Activated T-cell treated with anti-CD3 and anti-CD28 coated beads for 4 hours (primary cell): ENCODE measurements at places on chromosomes 3 and 15.

- no peak for DNase-seq
Measured at GRCh38 chr15:48381861-48382260, 50.6 kb downstream of the DUT start.

GRCh38 chr15:35327789-35328188 lies 218.2 kb downstream of the DPH6 start:
- DNase-seq, result no peak

- DNase-seq, result no peak
Measured at GRCh38 chr3:37921025-37921424, 59.3 kb downstream of the CTDSPL start.

GRCh38 chr15:88701561-88702095 lies 62.8 kb downstream of the ISG20 start:
- DNase-seq, result peak; percentile 17

- no peak for DNase-seq
Measured at GRCh38 chr15:80970658-80971057, 19.0 kb downstream of the MESD start.

- DNase-seq, result no peak
Measured at GRCh38 chr3:170980399-170980798, 46.1 kb downstream of the SLC2A2 start.

- DNase-seq, result no peak
Measured at GRCh38 chr3:186959029-186959624, 28.8 kb downstream of the ST6GAL1 start.

GRCh38 chr3:64459711-64460110 lies 228.1 kb downstream of the ADAMTS9 start:
- DNase-seq, result no peak

DNA sequence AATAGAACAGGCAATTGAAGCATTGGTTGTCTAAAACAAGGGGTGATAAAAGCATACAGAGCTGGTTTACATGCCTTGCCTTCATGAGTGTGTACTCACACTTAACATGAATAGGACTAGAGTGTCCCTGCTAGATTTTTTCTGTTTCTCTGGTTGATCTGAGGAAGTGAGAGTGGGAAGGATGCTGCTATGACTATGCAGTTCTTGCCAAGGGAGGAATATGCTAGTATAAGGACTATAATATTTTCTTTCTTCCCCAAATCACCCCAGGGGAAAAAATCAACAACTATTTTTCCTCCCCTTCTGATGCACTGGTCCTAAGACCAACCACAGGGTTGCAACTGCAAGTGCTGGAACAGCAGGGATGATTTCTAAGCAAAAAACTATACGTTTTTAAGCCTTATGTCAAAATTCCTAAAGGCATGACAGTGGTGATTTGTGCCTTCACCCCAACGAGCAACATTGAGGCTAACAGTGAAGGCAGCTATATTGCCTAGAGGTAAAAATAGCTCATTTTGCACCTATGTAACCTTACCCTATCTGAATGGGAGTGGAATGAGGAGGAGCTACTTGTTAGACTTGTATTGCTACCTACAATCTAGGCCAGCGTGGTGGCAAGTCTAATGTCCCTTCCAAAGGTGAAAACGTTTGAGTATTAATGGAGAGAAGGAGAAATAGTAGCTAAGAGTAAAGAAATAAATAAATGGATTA lies 33.5 kb upstream of the USP8 start:
- no peak for DNase-seq

DNA sequence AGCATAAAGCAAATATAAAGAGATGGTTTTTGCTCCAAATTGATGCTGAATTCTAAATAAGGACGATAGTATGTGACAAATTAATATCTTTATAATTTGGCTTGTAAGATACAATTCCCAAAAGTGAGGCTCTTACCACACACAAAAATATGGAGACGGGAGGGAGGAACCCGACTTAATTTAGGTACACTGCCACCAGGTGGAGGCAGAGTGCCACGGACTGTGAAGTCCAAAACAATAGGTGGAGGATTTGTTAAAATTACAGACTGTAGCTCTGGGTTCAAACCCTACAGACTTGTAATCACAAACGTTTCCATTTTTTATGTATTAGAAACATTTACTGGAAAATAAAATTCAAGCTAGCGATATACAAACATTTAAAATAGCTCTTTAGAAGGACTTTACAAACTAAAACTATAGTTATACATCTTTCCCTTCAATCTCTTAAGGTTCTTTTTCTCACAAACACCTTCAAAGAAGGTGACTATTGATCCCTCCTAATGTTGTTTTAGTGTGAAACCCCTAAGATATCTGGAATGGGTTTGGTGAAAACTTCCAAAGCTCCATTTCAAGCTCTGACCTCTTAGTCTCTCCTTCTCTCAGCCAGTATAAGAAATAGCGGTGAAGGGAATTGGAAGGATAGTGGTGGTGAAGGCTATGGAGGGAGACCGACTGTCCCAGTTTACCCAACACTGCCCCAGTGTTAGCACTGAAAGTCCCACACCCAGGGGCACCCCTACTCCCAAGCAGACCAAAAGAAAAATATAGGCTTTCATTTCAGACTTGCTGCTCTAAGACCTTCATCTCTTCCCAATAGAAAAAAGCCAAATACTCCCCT lies 89.7 kb downstream of the AQP9 start:
- peak; percentile 59 for DNase-seq

DNA sequence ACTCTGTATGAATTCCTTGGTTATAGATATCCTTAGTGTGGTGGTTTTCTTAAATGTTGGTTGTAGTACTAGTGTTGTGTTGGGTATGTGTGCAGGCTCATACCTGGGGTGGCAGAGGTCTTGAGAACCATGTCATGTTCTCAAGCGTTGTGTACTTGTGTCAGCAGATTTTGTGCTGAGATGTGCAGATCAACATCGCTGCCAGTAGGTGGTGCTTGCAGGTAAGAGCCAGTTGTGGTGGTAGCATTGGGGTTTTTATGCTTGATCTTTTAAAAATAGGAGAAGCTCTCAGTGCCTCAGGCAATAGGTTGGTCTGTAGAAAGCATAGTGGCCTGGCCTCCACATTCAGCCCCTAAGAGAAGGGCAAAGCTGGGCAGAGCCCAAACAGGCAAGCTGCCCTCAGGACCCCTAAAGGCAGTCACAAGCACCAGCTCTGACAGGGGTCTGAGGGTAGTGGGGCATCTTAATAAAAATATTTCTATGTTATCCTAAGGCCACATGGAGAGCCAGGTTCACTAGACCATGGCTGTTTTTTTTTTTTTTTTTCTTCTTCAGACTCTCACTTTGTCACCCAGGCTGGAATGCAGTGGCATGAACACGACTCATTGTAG lies 164.0 kb downstream of the IL20RB start:
- no peak for DNase-seq

DNA sequence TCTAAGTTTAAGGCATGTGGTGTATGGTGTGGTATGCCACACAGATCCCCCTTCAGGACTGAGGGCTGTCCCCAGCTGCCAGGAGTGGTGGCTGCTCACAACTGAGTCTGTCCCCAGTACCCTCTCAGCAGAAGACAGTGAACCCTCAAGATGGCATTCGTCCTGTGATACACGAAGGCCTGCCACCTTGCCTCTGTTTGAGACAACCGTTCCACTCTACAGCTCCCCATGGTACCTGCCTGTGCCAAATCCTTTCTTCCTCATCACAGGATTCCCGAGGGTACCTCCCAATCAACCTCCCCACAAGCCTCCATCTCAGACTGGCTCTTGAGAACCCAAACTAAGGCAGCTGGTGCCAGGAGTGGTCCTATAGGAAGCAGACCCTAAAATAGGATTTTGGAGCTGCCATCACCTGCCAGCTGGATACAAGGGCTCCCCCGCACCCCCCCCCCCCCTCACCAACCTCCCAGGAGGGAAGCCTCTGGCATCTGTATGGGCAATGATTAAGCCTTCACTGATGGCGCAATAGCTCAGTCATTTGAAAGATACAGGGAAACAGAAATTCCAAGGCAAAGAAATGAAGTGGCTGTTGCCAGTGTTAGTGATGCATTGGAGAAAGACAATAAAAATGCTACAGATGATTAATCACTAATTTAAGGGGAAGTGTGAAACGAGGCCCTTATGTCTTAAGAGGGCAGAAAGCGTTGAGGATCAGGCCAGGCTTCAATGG lies 230.0 kb upstream of the LYSMD4 start:
- no peak for DNase-seq

- no peak for DNase-seq
Measured at GRCh38 chr3:128846486-128846891, 32.9 kb upstream of the ACAD9 start.

DNA sequence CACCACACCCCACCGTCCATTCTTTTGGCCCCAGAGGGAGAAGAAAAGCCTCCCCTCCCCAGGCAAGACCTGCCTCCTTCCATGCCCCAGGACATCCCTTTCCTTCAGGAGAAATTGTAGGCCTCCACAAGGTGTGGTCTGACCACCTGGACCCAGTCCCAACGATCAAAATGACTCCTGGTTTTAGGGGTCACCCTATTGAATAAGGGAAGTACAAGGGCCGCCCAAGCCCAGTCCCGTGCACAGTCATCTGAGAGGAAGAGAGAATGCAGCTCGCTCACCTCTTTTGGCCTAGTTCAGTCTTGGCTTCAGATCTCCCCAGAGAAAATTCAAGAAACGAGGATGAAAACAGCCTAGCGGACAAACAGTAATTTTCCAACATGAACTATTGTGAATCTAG lies 249.1 kb downstream of the UACA start:
- DNase-seq, result no peak

DNA sequence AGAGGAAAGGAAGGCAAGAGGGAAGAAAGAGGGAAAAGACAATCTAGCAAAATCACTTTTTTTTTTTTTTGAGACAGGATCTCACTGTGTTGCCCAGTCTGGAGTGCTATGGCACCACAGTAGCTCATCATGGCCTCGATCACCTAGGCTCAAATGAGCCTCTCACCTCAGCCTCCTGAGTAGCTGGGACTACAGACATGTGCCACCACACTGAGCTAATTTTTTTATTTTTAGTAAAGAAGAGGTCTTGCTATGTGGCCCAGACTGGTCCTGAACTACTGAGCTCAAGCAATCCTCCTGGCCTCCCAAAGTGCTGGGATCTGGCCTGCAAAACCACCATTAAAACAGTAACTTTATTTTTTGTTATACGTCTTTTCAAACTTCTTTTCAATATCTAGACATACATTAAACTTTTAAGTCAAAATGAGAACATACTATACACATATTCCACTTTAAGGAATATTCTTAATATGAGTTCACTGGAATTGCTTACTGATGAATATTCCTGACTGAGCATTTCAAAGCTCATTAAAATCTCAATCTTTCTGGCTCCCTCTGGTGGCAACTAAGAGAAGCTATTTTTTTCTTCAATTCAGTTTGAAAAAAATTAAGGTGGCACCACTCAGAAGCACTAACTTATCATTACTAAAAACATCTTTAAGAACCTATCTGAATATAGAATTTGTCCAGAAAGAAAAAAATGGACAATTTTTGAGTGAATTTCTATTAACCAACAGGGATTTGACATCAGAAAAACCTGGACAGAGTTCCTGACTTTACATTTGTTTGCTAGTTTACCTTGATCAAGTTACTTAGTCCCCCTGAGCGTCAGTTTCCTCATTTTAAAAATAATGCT lies 40.9 kb downstream of the UACA start:
- no peak for DNase-seq

DNA sequence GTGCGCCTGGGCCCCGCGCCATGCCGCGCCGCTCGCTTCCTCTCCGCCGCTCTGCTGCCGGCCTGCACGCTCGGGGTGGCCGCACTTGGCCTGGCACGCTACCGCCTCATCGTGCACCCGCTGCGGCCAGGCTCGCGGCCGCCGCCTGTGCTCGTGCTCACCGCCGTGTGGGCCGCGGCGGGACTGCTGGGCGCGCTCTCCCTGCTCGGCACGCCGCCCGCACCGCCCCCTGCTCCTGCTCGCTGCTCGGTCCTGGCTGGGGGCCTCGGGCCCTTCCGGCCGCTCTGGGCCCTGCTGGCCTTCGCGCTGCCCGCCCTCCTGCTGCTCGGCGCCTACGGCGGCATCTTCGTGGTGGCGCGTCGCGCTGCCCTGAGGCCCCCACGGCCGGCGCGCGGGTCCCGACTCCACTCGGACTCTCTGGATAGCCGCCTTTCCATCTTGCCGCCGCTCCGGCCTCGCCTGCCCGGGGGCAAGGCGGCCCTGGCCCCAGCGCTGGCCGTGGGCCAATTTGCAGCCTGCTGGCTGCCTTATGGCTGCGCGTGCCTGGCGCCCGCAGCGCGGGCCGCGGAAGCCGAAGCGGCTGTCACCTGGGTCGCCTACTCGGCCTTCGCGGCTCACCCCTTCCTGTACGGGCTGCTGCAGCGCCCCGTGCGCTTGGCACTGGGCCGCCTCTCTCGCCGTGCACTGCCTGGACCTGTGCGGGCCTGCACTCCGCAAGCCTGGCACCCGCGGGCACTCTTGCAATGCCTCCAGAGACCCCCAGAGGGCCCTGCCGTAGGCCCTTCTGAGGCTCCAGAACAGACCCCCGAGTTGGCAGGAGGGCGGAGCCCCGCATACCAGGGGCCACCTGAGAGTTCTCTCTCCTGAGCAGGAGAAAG lies 951 bp downstream of the GPR62 start:
- no peak for DNase-seq

- DNase-seq, result no peak
Measured at GRCh38 chr3:86563400-86563970, 427.5 kb downstream of the VGLL3 start.

DNA sequence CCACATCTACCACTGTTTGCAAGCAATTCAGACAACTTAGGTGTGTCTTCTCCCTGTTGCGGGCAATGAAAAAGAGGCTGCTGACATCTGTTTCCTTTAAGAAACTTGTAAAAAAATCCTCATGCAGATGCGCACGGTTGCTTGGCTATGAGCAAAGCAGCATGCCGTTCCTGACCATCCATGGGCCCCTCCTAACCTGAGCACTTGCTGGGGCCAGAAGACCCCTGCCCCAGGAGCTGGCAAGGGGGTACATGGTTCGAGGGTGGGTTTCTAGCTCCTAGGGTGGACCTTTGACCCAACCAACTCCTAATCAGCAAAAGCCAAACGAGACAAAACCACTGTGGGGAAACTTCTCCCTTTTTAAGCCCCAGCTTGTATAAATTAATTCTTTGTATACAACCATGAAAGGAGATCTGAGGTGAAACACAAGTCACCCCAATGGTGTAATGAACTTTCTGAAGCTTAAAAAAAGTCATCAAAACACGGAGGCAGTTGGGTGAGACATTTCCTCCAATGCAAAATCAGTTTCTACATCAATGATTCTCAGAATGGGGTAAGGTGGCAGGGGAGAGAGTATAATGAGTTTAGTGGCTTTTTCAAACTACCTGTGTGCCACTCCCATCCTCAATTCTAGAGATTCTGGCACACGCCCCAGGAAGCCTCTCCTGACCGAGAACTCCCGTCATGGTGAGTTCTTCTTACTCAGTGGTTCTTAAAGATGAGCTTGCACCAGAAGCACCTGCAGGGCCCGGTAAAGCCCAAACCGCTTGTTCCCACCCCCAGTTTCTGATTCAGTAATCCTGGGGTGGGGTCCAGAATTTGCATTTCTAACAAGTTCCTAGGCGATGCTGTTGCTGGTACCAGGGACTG lies 44.1 kb downstream of the CPN2 start:
- no peak for DNase-seq

DNA sequence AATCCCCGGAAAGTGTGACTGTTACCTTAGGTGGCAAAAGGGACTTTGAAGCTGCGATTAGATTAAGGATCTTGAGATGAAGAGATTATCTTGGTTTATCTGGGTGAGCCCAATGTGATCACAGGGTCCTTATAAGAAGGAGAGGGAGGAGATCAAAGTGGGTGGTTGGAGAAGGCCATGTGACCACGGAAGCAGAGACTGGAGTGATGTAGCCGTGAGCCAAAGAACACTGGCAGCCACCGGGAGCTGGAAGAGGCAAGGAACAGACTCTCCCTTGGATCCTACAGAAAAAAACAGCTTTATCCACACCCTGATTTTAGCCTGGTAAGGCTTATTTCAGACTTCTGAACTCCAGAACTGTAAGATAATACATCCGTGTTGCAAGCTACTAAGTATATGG lies 29.9 kb downstream of the CRABP1 start:
- DNase-seq, result no peak
